Lung (tissue), 17 donors: ENCODE measurements at places on chromosomes 7 and 10. TPM values are rescaled to one million over a fixed set of nuclear protein-coding genes. Genes with fewer than 3 reads are reported as not detected.

Gene ELMO1
- 51.6 TPM for total RNA-seq

Gene AKR1D1
- total RNA-seq = not detected

Gene HGF
- 17.9 TPM for total RNA-seq

Gene DDX21
- total RNA-seq = 54.5 TPM

Gene CTTNBP2
- 15.4 TPM for total RNA-seq

Gene DPYSL4
- 1.5 TPM for total RNA-seq

Gene SLC13A1
- total RNA-seq = not detected

Gene PTCD1
- 6.8 TPM for total RNA-seq

Gene FBXO24
- 1.3 TPM for total RNA-seq

Gene MMD2
- total RNA-seq = not detected

Gene SPAG6
- 34.2 TPM for total RNA-seq

Gene LIPK
- total RNA-seq = not detected

Gene CALD1
- total RNA-seq = 173 TPM

Gene EEF1AKMT2
- total RNA-seq = 15.1 TPM

Gene FAM24A
- total RNA-seq = not detected

Gene TAS2R4
- total RNA-seq = 1.4 TPM

Gene TMEM273
- total RNA-seq = 12.0 TPM

Gene FANK1
- 16.8 TPM for total RNA-seq

Gene CALML3
- not detected for total RNA-seq

Gene CFAP69
- total RNA-seq = 60.0 TPM

Gene ANKRD61
- total RNA-seq = not detected

Gene EEPD1
- total RNA-seq = 8.4 TPM

Gene BAIAP2L1
- 24.7 TPM for total RNA-seq

Gene OR13A1
- 0.31 TPM for total RNA-seq

Gene ELFN1
- total RNA-seq = 0.89 TPM

Gene NPC1L1
- 0.03 TPM for total RNA-seq

Gene SEMA3A
- 21.4 TPM for total RNA-seq

Gene LFNG
- 11.5 TPM for total RNA-seq

Gene HSPA12A
- 7.4 TPM for total RNA-seq

Gene RUFY2
- total RNA-seq = 19.1 TPM

Gene CCL26
- total RNA-seq = not detected

Gene HOXA10
- total RNA-seq = not detected

Gene FAM25C
- not detected for total RNA-seq

Gene ENTPD1
- 20.9 TPM for total RNA-seq

Gene LIMK1
- 41.0 TPM for total RNA-seq

Gene MYH16
- total RNA-seq = not detected

Gene DLX5
- total RNA-seq = 0.18 TPM

Gene VWA2
- 18.3 TPM for total RNA-seq

Gene ZNF727
- 4.4 TPM for total RNA-seq

Gene CCDC71L
- total RNA-seq = 8.5 TPM

Gene EPO
- not detected for total RNA-seq

Gene AKR1C1
- 7.9 TPM for total RNA-seq

Gene GJD4
- not detected for total RNA-seq
